AML-193 (cell line): ENCODE measurements at places on chromosomes 2 and 18.
A peak's percentile ranks its signal among the peaks of the same experiment; 100 is the strongest.

- no peak for DNase-seq
These were observed 25.5 kb downstream of the LNPK start for GRCh38 chr2:175976391-175977157.

GRCh38 chr18:58362027-58362575 lies 266.8 kb downstream of the ALPK2 start:
- no peak for DNase-seq

DNA sequence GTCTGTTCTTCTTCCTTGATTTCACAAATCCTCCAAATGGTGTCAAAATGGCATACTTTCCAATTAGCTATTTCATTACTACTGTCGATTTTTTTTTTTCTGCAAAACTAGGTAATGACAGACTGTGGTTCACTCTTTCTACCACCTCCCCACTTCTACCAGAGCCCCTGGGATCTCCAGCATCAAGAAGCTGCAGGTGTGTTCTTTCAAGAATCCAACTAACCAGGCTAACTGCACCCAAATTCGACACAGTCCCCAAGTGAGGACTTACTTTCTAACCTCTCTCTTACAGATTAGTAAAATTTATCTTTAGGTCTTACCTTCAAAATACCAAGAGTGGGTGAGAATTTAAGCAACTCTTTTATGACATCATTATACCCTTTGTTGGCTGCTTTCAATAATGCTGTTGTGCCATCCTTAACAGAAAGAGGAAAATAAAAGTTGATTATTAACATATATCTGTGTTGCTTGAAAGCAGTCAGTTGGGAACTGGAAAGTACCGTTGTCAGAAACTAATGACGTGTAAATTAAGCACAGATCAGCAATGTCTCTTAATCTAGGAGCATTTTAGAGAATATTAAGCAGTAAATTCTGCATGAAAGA lies 31.2 kb upstream of the NPC1 start:
- no peak for DNase-seq

DNA sequence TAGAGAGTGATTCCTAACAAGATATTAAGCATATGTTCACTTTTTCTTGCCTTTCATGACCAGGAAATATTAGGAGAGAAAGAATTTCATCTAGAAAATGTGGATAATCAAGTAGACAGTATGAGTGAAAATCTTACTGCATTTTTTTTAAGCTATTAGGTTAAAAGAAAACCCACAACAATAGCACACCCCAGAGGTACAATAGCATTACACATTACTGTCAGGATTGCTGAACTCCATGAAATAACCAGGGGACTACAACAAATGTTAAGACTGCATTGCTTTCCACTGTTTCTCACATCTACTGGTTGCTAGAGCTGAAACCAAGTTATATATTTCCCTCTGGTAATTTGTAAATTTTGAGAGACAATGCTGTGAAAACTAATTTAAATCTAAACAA lies 33.7 kb downstream of the KLF7 start:
- DNase-seq = no peak

GRCh38 chr18:35084494-35085449 lies 43.6 kb downstream of the MAPRE2 start:
- DNase-seq = no peak

- peak; percentile 34 for DNase-seq
These were observed 49.8 kb downstream of the CAB39 start for GRCh38 chr2:230762317-230762896.

DNA sequence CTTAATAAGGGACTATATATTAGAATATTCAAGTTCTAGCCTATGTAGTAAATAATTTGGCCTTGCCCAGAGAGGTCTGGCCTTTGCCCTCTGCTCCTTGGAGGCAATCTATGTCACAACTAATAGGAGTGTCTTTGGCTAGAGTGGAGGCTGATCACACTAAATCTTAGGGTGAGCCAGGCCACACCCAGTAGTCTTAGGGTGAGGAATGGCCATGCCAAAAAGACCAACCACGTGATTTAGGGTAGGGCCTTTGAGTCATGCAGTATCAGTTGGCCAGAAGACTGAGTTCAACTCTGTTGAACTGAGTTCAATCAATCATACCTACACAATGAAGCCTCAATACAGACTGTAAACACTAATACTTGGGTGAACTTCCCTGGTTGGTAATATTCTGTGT lies 26.0 kb upstream of the FLACC1 start:
- no peak for DNase-seq

GRCh38 chr2:240289701-240290431 lies 145.6 kb upstream of the GPC1 start:
- DNase-seq = no peak

GRCh38 chr2:64646007-64646880 lies 7.5 kb downstream of the SERTAD2 start:
- DNase-seq = peak; percentile 70

GRCh38 chr18:62337336-62337735 lies 12.2 kb downstream of the TNFRSF11A start:
- DNase-seq = no peak

GRCh38 chr18:11398625-11399024 lies 210.8 kb upstream of the SLC35G4 start:
- DNase-seq = no peak

- no peak for DNase-seq
These were observed 87.1 kb downstream of the MYOM1 start for GRCh38 chr18:3132700-3133099.

DNA sequence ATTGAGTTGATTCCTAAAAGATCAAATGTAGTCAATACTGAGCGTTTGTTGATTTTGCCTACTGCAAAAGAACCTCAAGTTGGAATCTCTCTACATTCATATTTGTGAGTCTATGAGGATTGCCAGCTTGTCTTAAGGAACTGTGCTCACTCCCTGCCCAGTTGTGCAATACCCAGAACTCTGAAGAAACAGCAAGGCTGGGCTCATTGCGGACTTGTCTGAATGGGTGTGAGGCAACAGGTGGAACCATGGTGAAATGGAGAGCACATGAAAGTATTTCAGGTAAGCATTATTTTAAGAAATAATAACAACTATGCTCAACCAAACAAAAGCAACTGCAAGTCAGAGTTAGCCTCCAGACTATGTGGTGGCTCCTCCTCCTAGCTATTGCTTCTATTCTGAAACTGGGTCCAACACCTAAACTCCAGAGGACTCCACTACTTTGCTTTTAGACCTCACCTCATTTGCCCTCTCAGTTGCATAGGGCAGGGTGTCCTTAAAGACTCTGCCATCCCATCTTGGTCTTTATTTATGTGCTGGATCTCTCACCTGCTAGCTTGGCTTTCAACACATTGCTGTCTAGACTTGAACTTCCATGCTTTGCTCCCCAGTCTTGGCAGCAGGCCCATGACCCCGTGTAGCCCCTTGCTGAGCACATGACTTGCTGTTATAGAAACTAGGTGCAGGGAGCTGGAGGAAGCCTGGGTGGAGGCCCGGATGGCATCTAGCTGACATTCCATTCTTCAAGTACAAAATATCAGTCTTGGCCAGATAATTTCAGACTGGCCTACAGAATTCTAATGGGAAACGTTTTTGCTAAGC lies 94.8 kb upstream of the ARL5A start:
- peak; percentile 82 for DNase-seq

DNA sequence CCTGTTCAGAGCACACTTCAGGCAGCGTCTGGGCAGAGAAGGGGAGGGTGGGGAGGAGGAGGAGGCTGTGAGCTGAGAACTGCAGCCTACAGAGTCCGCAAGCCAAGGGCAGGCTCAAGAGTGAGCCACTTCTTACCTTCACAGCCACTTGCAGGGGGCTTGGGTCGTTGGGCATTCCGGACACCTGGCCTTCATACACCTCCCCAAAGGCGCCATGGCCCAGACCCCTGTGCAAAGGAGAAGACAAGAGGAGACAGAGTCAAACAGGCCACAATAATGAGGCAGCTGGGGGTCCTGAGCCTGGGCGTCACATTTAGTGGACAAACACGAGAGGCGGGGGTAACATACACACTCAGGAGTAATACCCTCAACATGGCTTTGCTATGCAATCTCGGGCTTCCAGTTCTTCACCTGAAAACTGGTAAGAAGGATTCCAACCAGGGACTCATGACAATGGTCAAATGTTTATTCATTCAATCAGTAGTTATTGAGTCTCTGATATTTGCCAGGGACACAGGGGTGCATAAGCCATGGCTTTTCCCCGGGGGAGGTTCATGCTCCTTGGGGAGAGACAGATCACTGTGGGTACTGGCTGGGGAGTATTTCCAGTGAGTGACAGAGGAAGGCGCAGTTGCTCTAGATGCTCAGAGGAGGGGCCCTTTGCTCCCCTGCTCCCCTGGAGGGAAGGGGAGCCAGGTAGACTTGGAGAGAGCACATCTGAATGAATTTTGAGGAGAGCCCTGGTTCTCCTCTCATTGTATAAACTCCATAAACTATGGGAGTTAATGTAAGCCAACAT lies 107.4 kb downstream of the CLIP4 start:
- DNase-seq = no peak

DNA sequence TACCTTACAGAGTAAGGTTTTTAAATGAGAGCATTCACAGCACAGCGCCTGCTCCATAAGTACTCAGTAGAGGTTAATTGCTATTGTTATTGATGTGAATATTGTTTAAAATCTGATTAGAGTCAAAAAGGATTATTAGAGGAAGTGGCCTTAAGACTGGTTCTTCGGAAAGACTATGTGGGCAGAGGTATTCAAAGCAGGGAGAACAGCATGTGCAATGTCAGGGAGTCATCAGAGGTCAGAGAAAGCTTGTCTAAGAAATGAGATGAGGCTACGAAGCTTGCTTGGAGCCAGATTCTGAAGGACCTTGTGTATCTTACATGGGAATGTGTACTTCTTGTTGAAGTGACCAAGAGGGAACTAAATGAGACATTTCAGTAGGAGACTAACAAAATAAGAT lies 49.8 kb downstream of the PMS1 start:
- no peak for DNase-seq

GRCh38 chr18:55475916-55476315 lies 112.1 kb downstream of the TCF4 start:
- DNase-seq = no peak

DNA sequence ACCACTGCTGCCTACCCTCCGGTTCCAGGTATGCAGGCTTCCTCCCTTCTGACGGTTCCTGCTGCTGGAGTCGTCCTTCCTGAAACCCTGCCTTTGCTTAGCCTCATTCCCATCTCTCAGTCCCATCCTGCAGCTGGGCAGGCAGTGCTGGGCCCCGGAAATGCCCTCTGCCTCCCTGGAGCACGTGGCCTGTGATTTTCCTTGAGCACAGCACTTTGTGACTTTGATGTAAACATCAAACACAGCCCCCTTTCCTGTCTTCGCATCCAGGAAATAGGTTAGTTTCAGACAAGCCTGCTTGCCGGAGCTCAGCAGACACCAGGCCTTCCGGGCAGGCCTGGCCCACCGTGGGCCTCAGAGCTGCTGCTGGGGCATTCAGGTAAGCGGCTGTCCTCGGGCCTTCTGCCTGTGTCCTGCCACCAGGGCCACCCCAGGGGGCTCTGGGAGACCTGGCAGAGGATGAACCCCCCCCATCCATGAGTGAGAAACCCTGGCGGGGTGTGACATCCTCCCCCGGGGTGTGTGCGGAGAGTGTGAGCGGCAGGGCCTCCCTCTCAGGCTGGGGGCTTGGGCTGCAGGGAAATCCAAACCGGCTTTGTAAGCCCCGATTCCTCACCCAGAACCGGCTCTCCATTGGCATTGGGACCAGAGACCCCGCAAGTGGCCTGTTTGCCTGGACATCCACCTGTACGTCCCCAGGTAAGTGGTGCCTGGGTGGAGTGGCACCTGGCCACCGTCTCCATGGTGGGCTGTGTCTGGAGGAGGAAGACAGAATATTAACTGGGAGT lies at the start of gene ZAP70:
ZAP70 (plus strand) TSS at position 281 of the 788 bp plus-strand sequence. CDS start 10,461 bp downstream, outside the sequence.
- no peak for DNase-seq

DNA sequence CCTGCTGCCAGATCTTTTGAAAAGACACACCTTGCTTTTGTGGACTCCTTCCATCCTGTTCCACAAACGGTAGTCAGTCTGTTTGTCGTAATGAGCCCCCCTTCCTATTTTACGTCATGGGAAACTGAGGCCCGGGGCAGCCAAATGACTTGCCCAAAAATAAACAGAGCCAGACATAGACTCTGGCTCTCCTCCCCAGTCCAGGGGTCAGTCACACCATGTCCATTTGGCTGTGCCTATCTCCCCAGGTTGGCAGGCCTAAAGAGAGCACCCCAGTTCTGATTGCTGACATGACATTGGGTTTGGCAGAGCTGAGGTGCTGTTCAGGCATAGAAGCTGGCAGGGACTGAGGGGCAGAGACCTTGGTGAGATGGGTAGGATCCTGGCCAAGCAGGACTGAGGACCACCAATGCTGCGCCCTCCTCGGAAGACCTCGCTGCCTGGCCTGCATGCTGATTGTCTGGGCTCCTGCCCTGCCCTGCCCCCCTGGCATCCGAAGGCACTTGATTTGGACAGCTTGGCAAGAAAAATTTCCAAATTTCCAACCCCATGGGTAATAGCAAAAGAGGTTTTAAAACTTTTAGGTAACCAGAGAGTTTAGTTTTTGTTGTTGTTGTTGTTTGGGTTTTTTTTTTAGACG lies 335.4 kb downstream of the DYSF start:
- no peak for DNase-seq

GRCh38 chr18:36499938-36500337 lies 202.4 kb downstream of the FHOD3 start:
- no peak for DNase-seq

DNA sequence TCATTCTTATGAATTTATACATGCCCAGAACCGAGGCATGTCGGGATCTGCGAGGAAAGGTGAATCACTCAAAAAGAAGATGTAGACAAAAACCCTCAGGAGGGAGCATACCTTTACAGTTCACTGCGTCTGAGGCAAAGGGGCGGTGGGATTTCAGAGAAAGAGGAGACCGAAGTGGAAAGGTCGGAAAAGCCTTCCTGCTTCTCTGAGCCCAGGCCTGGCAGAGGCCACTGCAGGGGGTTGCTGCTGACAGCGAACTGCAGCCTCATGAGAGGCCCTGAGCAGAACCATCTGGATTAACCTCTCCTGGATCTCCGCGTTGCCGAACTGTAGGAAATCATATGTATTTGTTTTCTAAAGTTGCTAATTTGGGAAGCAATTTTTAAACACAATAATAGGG lies 713.1 kb upstream of the SOX11 start:
- no peak for DNase-seq

DNA sequence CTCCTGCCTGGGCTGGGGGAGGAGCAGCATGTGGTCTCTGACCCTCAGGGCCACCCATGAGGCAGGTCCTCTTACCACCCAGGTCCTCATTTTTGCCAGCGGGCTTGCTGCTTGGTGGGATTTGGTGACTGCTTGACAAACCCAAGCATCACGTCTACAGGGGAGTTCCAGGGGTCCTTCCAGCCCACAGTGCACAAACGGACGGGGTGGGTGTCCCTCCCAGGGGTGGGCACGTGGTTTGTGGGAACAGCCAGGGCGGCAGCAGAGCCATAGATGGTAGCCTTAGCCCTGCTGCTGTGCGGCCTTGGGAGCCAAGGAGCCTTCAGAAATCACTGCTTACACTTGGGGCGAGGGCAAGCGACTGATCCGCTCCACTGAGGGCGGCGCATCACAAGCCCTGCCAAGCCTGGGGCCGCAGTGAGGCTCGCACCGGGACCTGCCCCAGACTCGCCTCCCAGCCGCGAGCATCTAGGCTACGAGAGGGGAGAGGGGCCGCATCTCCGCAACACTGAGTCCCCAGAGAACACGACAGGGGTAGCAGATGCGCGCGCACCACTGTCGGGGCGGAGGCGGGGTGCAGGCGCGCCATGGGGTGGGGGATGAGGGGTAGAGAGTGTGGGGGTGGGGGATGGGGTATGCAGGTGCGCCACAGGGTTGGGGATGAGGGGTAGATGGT lies 36.9 kb downstream of the SNED1 start:
- no peak for DNase-seq
